Urothelium cell line (cell line): ENCODE measurements at places on chromosomes 12 and 14.

GRCh38 chr12:94555687-94556086, 94.7 kb downstream of the TMCC3 start:
- DNase-seq = no peak

- DNase-seq = no peak
Measured at GRCh38 chr14:103190741-103191140, 67.5 kb downstream of the TNFAIP2 start.

DNA sequence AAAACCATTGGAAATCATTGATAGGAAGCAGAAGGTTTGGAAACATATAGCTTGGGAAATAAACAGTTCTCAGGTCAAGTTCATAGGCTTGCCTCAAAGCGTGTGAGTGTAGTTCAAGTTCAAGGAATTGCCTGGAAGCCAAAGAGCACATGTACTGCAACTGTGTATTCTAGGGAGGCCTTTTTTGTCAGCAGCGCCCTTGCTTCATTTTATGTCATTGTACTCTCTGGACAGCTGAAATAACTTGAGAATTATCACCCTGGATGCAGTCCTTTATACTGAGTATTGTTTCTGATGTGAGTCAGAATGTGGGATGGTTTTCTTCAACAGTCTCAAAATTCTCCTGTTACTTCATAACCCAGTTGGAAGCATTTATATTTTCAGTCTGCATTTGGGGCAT, 16.0 kb upstream of the EVL start:
- DNase-seq = no peak

DNA sequence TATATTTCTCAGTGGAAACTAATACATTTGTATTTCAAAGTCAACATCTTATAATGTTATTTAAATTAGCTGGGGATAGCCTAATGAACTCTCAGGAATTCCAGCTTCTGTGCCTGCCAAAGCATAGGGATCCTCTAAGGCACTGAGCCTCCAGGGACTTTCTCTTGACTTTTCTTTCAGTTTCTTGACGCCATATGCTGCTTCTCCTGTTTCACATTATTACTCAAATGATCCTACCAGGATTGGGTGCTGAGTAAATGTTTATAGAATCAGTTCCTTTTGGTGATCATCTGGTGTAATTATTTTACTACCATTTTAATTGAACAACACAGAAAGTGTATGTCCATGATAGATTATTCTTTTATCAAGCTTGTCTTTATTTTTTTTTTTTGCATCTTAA, 7.9 kb downstream of the METTL25 start:
- DNase-seq = no peak

DNA sequence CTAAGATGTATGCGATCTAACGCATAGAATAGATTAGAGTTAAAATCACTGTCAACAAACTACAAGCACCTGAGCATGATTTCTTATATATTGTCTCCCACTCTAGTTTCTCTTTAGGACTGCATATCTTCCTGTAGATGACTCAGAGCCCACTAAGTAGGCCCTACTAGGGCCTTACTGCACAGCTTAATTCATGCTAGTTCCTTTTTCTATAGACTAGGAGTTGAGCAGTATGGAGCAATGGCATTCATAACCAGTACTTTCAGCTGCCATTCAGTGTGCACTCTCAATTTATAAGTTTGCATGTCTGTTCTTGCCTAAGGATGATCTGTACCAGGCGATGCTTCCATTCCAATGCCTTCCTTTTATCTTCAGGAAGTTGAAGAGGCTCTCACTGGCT, 103.5 kb downstream of the METTL25 start:
- no peak for DNase-seq
